ENCODE measurements at places on chromosomes 2 and 18. TPM values are rescaled to one million over a fixed set of nuclear protein-coding genes. Genes with fewer than 3 reads are reported as not detected.

Gene TAF1B
- 38.1 TPM for total RNA-seq

Gene PPP1R1C
- total RNA-seq, result 2.5 TPM

Gene LYPD6B
- total RNA-seq, result 1.7 TPM

Gene POTEJ
- total RNA-seq, result not detected

Gene CDK15
- total RNA-seq, result 0.62 TPM

Gene SOX11
- total RNA-seq, result 15.8 TPM

Gene NHEJ1
- total RNA-seq, result 12.8 TPM

Gene NT5DC4
- total RNA-seq, result 0.21 TPM

DNA sequence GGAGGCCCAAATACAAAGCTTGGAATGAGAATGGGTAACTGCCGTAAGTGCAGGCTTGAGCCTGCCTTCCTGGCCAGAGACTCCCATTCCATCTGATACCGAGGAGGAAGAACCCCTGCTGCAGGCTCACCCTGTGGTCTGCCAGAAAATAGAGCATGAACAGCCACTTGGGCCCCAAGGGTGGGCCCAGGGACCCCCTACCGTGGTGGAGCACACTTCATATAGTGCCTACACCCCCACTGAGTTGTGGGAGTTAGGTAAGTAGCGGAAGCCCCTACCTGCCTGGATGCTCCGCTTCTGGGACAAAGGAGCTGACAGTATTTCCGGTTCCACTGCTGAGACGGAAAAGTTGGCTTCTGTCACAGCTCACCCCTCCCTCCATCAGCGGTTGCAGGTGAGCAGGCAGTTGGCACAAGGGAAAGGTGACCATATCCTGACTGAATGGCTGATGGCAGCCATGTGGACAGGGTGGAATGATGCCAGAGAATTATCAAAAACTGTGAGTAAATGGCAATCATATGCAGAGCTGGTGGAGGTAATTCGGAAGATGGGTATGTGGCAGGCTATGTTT is 11.5 kb upstream of the C2orf42 start:
- DNase-seq, result no peak

GRCh38 chr18:23967321-23968089 is 47.0 kb upstream of the TTC39C start:
- DNase-seq, result no peak

DNA sequence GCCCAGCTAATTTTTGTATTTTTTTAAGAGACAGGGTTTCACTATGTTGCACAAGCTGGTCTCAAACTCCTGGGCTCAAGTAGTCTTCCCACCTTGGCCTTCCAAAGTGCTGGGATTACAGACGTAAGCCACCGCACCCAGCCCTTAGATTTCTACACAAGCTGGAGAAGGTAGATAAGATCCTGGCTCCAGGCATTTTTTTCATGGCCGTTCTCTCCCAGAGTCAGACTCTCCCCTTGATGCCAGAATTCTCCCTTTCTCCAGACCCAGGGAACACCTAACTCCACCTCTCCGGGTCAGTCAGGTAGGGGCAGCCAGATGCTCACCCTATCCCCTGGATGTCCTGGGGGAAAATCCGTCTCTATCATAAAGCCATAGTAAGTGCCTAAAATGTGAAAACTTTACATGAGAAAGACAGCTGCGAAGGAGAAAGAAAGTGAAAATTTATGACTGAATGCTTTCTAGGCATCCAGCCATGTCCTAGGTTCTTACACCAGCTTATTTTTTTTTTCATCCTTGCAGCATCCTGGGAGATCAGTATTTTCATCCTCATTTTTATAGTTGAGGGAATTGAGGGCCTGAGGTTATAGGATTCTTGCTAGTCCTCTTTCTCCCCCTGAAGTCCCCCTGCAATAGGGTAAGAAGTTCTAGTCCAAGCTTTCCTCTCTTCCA is 16.3 kb downstream of the SIX3 start:
- DNase-seq, result no peak

DNA sequence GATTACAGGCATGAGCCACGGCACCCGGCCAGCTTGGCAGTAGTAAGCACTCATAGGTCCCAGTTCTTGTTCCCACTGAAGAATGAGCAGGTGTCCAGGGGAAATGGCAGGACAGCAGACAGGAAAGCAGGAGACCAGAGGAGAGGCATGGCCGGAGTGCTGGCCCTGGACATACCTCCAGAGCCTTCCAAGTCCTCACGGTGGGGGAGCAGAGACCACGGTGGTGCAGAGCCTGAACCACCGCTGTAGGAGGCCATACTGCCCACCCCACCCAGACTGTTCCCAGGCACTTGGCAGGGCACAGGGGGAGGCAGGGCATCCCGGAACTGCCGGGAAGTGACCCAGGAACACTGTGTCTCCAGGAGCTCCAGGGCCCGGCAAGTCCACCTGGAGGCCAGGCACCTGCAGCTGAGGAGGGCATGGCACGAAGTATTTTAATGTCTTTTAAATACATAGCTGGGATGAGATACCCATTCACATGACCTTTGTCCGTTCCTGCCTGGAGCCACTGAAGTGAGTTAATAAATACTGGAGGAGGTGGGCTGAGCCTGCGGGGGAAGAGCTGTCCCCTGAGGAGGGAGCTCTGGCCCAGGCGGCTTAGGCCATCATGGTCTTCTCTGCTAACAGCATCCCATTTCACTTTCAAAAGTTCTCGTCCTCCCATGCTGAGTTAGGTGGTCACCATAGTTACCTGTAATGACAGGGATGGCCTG is 49.7 kb upstream of the TFCP2L1 start:
- no peak for DNase-seq

GRCh38 chr2:27772804-27773203 is 1.3 kb downstream of the MRPL33 start:
- no peak for DNase-seq

- peak; percentile 81 for DNase-seq
These were observed 428 bp downstream of the TCF4 start for GRCh38 chr18:55587418-55588110.

- DNase-seq, result peak; percentile 68
These were observed 1.3 kb upstream of the BAZ2B start for GRCh38 chr2:159617646-159618045.

DNA sequence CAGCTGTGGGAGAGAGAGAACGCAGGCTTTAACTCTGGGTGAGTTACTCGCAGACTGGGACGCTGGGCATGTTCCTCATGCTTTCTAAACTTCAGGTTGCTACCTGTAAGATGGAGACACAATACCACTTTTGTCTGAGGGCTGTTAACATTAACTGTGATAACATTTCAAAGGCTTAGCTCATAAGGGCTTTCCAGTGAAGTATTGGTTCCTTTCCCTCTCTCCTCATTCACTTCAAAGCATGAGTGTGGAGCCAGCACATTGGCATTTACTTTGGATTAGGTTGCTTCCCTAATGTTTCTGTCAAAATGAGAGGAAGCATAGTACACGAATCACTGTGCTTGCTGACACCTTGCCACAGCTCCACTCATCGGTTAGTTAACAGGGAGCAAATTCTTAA is 30.2 kb downstream of the INSIG2 start:
- DNase-seq, result no peak

GRCh38 chr2:48479915-48480314 is 50.0 kb upstream of the STON1 start:
- peak; percentile 62 for DNase-seq

DNA sequence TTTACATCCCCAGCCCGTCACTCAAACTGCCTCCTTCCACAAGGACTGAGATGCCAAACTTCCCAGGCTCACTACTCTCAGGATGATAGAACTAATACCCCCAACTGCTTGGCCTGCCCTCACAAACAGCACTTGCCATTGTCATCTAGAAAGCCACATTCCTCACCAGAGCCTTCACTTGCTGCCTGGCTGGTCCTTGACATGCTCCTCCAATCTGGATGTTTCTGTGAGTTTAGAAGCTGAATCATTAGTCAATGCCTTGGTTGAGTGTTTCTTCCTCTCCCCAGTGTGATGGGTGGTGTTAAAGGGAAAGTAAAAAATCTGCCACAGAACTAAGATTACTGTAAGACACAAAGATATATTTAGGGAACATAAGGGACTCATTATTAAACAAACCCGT is 52.5 kb downstream of the MARCHF4 start:
- no peak for DNase-seq

DNA sequence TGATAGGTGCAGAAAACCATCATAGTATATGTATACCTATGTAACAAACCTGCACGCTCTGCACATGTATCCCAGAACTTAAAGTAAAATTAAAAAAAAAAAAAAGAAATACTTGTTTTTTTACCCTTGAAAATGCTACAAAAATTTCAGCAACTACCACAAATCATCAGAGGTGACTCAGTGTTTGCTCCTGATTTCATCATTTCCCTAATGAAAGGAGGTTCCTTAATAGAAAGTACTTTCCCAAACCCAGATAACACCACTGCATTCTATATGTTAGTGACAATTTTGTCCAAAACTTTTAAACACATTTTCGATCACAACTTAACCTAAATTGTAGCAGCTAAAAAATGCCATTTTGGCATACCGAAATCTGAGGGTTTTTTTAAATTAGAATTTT is 163.3 kb downstream of the SLC39A10 start:
- no peak for DNase-seq

DNA sequence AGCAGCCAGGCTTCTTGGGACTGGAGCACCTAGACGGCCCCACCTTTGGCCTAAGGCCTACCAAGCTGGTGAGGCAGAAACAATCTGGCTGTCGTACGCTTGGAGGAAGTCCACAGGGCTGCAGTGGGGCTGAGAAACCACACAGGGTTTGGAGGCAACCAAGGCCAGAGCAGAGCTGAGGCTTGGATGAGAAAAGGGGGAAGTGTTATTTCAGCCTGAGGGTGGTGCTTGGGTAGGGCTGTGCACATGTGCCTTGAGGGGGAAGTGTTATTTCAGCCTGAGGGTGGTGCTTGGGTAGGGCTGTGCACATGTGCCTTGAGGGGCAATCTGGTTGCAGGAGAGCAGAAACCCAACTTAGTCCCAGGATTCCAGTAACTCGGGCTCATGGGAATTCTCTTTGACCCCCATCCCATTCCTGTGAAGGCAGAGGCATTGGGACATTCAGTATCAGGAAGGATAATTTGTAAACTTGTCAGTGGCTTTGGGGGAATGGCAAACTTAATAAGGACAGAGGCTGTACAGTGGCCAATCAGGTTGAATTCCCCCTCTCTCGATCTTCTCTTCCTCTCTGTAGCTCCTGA is 971 bp upstream of the FBXO41 start:
- DNase-seq, result no peak

GRCh38 chr18:30730915-30731314 is 311.6 kb downstream of the DSC3 start:
- DNase-seq, result peak; percentile 48

DNA sequence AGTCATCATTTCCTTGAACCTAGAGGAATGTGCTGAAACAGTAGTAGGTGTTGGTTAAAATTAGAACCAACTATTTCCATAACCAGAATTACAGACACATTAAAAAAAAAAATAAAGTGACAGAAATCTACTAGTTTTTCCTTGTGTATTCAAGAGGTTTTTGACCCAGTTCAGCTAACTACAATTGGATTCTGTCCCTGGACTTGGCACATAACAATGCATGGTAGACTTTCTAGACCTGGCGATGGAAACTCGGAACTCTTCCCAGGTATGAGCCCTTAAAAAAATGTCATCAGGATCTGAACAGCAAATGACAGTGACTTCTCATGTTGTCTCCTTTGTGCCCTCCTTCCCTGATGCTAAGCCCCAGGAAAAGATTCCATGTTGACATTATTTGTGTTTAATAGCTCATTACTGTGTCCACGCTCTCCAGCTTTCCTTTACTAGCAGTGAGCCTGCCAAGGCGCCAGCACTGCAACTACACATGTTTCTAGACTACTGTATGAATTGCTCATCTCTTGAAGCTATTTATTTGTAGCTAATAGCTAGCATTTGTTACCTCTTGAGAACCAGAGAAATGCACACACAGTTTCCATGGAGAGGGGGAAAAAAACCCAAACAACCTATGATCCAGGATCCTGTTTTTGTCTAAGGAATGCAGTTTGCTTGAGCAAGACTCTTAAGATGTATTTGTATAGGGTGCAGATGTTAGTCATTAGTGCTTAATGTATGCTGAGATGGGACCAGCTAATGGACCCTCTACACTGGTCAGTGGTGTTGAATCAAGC is 148.5 kb downstream of the FMNL2 start:
- DNase-seq, result peak; percentile 70

DNA sequence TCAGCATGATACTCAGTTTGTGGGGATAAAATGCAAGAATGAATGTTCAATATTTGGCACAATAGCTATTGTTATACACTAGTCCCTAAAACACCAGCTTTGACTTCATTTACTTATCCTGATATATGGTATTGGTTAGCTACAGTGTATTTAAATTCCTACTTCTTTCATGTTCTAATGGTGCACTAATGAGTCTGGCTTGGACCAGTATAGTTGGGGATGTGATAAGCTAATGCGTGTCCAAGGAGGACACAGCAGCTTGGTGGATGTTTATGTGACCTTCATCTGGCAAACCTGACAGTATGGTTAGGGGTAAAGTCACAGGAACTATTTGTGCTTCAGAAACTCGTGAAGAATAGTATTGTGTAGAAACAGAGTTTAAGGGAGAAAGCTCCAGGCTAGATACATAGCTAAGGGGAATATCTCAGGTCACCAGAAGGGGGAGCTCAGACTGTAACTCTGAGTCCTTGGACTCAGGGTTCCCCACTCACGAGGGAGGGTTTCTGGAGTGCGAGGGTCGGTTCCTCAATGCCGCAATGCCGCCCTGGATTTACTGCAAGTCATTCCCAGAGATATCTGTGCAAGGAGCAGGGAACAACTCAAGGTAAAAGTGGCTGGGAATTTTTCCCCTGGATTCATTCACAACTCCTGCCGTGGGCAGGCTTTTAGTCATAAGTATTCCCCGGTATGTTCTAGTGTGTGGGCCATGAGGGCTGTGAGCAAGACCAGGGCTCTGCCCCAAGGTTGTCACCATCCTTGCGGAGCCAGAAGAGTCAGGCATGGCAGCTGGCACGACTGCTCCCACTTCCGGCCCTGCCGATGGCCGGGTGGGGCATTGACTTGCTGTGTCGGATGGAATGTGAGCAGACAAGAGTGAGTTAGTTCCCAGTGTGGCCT is 14.5 kb downstream of the IL1R2 start:
- DNase-seq, result peak; percentile 49

GRCh38 chr2:138716183-138716582 is 64.0 kb downstream of the NXPH2 start:
- no peak for DNase-seq

GRCh38 chr2:230847883-230848388 is 16.8 kb upstream of the ITM2C start:
- DNase-seq, result peak; percentile 87

DNA sequence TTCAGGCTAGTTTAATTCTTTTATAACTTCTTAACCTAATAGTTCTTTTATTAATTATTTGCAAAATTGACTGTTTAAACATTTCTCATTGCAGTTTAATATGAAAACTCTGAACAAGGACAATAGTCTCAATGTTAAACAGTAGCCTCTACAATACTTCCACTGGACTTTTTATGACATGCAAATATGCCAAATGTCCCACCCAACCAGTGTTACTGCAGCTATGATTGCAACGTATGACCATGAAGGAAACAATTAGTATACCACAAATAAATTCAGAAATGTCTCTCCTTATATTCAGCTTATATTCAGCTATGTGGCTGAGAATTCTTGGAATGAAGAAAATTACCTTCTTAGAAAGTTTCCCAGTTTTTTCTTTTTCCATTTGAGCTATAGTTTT is 688.6 kb downstream of the DCC start:
- no peak for DNase-seq
